ENCODE measurements at places on chromosomes 7 and 10.

GRCh38 chr10:97090035-97090434 lies 95.7 kb downstream of the SLIT1 start:
- no peak for DNase-seq

DNA sequence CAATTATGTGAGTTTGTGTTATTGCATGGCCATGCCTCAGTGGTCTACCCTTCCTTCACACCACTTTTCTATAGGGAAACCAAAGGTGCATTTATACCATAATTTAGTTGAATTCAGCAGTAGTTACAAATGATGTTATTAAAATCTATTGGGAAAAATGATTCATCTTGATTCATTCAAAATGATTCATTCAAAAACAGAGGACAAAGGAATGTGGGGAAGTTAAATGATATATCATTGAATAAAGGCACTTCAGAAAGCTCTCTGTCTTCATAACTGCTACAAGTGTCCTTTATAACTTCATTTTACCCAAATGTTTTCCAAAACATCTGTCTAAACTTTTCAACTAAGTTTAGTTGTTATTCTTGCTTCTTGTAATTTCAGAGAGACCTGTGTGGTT lies 722.9 kb downstream of the GRM8 start:
- peak; percentile 7 for DNase-seq

- DNase-seq: peak; percentile 46
Measured at GRCh38 chr7:101104193-101104713, 19.0 kb downstream of the TRIM56 start.

DNA sequence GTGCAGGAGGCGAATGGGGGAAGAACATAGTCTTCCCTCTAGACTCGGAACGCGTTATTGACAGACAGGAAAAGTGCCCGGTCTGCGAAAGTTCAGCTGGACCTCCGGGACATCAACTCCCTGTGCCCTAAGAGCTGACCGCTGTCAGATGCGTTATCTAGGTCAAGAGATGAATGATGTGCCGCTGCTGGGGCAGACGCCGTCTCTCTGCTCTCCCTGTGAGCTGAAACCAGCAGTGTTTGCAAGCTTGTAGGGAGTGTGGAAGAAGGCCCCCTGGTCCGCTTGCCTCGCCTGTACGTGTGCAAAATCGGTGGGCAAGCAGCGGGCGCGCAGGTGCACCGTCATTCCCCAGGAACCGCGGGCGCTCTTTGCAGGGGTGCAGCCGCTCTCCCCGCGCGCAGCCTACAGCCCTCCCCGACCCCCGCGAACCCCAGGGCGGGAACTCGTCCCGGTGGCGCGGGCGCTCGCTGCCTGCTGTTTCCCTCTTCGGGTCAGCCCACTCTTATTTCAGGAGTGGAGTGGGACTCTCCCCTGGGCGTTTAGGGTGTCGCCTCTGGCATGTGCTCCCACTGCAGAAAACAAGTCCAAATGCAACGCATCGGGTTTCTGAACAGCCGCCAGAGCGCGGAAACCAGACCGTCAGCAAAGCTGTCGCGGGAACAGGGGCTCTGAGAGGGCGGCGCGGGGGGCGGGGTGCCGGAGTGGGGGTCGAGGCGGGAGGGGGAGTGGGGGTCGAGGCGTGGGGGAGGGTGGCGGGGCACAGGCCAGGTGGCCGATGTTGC lies 1.8 kb upstream of the PFKFB3 start:
- DNase-seq: peak; percentile 49

- DNase-seq: no peak
Measured at GRCh38 chr7:72064916-72065315, 347.2 kb downstream of the CALN1 start.

- no peak for DNase-seq
Measured at GRCh38 chr7:46775020-46775419, 806.9 kb downstream of the TNS3 start.

- peak; percentile 98 for DNase-seq
Measured at GRCh38 chr10:50325449-50326171, 74.3 kb upstream of the ASAH2 start.

- DNase-seq: no peak
Measured at GRCh38 chr7:49479936-49480544, 293.4 kb upstream of the VWC2 start.

DNA sequence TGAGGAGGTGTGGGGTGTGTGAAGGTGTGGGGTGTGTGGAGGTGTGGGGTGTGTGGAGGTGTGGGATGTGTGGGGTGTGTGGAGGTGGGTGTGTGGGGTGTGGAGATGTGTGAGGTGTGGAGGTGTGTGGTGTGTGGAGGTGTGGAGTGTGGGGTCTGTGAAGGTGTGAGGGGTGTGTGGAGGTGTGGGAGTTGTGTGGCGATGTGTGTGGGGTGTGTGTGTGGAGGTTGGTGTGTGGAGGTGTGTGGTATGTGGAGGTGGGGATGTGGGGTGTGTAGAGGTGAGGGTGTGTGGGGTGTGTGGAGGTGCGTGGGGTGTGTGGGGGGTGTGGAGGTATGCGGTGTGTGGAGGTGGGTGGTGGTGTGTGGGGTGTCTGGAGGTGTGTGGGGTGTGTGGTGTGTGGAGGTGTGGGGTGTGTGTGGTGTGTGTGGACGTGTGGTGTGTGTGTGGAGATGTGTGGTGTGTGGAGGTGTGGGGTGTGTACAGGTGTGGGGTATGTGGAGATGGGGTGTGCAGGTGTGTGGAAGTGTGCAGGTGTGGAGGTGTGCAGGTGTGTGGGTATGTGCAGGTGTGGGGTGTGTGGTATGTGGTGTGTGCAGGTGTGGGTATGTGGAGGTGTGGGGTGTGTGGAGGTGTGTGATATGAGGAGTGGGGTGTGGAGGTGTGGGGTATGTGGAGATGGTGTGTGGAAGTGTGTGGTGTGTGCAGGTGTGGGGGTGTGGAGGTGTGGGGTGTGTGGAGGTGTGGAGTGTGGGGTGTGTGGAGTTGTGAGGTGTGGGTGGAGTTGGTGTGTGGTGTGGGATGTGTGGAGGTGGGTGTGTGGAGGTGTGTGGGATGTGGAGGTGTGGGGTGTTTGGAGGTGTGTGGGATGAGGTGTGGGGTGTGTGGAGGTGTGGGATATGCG lies 34.5 kb downstream of the SPDYE17 start:
- no peak for DNase-seq

GRCh38 chr10:132875435-132875834 lies 66.9 kb downstream of the CFAP46 start:
- no peak for DNase-seq

- no peak for DNase-seq
Measured at GRCh38 chr10:55668326-55668922, 692.6 kb downstream of the ZWINT start.

All from choroid plexus epithelial cell (primary cell).